KG1 (cell line): ENCODE measurements at places on chromosomes 16 and 17.

DNA sequence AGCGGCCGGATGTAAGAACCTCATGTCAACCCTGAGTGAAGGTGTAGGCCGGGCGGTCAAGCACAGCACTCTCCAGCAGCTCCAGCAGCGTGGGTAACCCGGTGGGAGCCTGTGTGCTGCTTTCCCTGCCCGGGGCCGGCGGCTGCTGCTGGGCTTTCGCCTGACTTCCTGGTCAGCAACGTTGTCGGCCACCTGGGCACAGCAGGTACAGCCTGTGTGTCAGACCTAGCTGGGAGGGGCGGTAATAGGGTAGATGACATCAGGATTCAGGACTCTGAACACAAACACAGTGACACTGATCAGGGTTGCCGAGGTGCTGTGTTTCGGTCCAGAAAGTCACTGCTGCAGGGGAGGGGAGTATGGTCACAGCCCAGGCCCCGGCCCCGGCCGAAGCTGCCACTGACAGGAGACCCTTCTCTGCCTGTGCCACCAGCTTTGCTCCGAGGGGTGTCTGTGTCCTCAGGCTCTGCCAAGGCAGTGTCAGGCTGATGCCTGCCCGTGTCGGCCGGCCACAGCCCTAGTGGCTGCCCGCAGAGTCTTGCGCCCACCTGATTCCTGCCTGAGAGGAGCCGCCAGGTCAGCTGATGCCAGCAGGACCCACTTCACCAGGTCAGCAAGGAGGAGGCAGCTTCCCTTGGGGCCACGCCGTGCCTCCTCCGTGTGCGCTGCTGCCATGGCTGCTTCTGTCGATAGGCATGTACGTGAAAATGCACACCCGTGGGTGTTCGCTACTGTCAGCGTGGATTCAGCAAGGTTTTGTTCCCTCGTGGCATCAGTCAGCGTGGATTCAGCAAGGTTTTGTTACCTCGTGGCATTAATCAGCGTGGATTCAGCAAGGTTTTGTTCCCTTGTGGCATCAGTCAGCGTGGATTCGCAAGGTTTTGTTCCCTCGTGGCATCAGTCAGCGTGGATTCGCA lies 9.2 kb downstream of the RAB40C start:
- no peak for DNase-seq

GRCh38 chr16:81524382-81524781 lies 79.8 kb downstream of the CMIP start:
- DNase-seq, result no peak

GRCh38 chr17:79923974-79924638 lies 84.9 kb upstream of the CBX4 start:
- DNase-seq, result peak; percentile 7

- DNase-seq, result no peak
These were observed 15.2 kb downstream of the CNGB1 start for GRCh38 chr16:57955572-57956188.

DNA sequence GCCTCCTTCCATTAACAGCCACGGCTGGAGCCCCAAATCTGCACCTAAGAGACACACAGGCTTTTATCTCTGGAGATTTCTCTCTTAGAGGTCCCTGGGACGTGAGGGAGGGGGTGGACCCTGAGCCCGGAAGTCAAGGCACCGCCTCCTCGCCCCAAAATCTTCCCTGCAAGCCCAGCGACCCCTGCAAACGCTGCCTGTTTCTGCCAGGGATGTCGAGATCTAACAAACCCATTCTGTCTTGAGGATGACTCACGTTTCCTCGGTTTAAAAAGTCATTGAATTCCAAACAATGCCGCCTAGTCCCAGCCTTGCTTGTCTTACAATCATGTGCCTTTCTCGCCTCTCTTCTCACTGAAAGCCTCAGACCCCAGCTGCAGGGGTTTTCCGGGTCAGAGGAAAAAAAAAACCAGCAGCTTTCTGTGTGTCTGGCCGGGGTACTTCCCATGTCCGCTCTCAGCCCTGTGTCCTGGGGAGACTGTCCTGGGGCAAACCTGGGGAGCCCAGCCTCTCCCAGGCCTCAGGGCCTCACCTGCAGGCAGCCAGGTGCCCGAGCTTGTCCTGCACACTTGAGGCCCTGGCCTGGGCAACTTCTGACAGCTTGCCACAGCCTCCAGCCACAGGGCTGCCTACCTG lies 15.4 kb downstream of the ARL2BP start:
- DNase-seq, result no peak

- no peak for DNase-seq
These were observed 596.0 kb upstream of the GOT2 start for GRCh38 chr16:59330019-59330670.

DNA sequence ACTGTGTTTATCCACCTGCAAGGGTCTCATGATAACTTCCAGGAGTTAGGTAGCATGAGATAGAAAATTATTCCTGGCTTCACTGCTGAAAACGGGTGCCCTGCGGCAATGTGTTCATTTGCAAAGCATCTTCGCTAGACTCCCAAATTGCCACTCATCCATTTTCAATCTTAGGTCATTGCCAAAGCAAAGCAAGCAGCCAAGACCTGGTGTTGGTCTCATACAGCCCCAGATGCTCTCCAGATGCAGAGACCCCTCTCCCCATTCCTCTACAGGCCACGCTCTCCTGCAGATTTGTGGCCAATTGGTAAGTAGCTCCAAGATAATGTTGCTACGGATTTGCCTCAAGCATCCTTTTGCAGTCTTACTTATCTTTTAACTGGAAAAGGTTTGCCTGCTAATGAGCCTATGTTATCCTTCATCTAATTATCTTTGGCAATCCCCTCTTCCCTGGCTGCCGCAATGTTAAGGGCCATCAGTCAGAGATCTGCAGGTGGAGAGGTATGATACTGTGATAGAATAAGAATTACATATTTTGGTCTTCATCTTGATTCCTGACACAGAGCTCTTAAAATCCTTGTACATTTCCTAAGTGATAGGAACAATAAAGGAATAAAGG lies 222.0 kb downstream of the SLC39A11 start:
- no peak for DNase-seq

GRCh38 chr16:88725609-88726407 lies 19.5 kb downstream of the CTU2 start:
- no peak for DNase-seq

GRCh38 chr16:68676113-68676860 lies 31.2 kb downstream of the CDH3 start:
- DNase-seq, result no peak

DNA sequence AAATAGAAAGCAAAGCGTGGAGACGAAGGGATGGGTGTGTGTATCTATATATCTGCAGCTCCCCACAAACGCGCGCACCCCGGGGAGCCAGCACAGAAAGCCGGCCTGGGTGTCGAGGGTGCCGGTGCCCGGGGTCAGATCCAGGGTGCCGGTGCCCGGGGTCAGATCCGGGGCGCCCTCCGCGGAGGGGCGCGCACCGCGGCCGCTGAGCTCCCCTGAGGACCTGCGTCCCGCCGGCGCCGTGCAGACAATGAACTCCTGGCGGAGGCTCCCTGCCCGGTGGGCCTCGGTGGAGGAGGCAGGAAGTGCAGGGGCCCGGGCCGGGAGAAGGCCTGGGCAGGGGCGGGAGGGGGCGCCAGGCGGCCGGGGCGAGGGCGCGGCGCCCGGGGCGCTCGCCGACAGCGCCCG lies 1.1 kb downstream of the ZNF423 start:
- no peak for DNase-seq

- peak; percentile 91 for DNase-seq
These were observed 26.1 kb downstream of the SPG7 start for GRCh38 chr16:89534252-89534756.

GRCh38 chr17:29045734-29046472 lies 3.0 kb downstream of the PIPOX start:
- DNase-seq, result no peak

DNA sequence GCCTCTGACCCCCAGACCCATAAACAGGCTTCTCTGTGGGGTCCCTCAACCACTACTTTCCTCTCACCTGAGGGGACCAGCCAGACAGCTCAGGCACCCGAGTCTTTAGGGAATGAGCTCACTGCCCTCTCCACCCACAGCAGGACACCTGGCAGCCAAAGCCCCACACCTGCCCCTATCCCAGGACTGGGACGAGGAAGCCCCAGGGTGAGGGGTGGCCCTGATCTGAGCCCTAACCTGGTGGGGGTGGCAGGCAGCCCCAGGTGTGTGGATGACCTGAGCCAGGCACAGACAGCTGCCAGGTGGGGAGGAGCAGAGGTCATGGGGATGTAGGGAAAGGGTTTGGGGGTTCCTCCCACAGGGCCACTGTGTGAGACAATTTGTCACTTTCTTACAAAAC lies 1.7 kb upstream of the TEX19 start:
- no peak for DNase-seq

DNA sequence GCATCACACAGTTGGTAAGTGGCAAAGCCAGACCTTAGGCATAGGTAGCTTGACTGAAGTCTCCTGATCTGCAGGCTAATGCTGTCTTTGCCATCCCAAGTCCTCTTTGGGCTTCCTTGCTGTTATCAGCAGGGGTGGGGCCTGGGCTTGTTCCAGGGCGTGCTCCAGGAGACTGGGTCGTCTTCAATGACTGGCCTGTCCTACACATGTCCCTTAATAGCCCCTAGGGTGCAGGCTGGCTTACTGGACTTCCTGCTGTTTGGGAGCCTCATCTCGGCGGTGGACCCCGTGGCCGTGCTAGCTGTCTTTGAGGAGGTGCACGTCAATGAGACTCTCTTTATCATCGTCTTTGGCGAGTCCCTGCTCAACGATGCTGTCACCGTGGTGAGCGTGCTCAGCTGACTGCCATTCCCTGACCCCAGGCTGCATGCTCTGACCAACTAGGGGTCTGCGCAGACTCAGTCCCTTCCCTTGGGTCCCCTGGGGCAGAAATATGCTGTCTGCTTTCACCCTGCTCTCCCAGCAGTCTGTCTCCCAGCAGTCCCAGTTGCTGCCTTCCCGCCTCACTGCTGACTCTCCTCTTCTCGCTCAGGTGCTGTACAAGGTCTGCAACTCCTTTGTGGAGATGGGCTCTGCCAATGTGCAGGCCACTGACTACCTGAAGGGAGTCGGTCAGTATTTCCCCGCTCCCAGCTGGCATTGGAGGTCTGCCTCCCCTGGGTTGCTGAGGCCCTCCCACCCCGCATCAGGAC lies 6.2 kb downstream of the SLC9A5 start:
- DNase-seq, result no peak

DNA sequence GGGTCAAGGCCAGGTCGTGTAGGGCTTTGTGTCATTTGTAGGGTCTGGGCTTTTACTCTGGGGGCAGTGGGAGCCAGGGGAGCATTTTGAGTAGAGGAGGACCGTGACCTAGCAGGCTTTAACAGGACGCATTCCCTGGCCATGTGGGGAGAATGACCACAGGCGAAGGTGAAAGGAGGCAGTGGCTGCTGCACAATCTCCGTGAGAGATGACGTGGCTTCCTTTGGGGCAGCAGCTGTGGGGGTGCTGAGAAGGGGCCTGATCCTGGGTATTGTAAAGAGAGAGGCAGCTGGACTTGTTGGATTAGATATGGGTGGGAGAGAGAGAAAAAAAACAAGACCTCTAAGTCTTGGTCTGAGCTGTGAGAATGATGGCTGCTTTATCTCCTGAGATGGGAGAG lies 46.0 kb downstream of the KATNIP start:
- DNase-seq, result no peak

- no peak for DNase-seq
These were observed 234.7 kb downstream of the KATNIP start for GRCh38 chr16:27784351-27785306.

GRCh38 chr17:78347453-78347852 lies 12.4 kb downstream of the SOCS3 start:
- DNase-seq, result no peak

DNA sequence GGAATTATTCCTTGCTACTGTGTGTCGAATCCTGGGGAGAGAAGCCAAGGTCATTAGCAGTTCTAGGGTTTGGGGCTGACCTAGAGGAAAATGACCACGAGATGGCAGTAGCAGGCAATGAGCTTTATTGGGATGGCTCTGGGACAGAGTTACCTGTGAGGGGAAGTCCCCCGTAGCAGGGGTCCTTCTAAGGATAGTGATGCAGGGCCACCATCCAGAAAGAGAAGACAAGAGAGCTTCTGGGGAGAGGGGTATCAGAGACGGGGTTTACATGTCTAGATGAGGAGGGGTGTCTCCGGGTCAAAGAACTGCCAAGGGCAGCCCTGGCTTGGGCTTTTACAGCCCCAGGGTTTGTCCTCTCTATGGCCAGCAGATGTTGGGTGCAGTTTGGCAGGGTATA lies 6.4 kb upstream of the GGT6 start:
- DNase-seq, result no peak

DNA sequence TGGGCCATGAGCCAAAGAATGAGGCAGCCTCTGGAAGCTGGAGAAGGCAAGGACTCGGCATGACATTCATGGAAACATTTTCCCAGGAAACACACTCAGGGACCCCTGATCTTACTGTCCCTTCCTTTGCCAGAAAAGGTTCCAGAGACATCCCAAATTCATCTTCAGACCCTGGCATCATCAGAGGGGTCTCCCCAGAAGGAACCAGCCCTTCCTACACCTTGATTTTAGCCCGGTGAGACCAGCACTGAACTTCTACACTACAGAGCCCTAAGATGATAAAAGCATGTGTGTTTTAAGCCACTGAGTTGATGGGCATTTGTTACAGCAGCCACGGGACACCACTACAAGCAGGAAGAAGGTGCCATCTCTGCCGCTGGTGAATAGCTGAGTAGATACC lies 262.3 kb downstream of the C16orf95 start:
- DNase-seq, result no peak

GRCh38 chr16:11967195-11967911 lies 2.3 kb downstream of the TNFRSF17 start:
- no peak for DNase-seq

DNA sequence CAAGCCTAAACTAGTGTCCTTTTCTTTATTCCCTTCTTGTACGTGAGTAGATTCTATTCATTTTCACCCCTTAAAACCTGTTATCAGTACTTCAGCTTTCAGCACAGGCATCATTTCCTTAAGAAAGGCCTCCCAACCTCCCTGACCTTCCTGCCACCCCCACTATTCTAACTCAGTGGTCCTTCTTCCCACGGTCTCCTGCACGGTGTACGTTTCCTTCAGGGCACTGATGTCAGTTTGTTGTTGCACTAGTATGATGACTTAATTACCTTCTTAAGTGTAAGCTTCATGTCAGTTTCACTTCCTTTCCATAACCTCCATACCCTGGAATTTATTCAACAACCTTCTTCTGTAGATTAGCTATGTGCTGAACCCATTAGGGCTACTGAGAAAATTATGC lies 484.2 kb downstream of the HS3ST4 start:
- no peak for DNase-seq

DNA sequence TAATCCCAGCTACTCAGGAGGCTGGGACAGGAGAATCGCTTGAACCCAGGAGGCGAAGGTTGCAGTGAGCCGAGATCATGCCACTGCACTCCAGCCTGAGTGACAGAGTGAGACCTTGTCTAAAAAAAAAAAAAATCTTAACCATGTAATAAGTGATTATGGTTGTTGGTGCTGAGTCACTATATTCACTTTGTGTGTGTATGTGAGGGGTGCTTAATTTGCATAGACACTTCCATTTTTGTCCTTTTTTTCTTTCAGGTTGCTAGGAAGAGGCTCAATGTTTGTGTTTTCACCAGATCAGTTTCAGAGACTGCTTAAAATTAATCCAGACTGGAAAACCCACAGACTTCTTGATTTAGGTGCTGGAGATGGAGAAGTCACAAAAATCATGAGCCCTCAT lies 18.2 kb downstream of the METTL9 start:
- DNase-seq, result no peak
